ENCODE measurements at places on chromosomes 6 and 20.

- no peak for DNase-seq
These were observed 9.3 kb downstream of the COX7A2 start for GRCh38 chr6:75234126-75234865.

GRCh38 chr6:143068001-143068400, 7.3 kb downstream of the AIG1 start:
- no peak for DNase-seq

DNA sequence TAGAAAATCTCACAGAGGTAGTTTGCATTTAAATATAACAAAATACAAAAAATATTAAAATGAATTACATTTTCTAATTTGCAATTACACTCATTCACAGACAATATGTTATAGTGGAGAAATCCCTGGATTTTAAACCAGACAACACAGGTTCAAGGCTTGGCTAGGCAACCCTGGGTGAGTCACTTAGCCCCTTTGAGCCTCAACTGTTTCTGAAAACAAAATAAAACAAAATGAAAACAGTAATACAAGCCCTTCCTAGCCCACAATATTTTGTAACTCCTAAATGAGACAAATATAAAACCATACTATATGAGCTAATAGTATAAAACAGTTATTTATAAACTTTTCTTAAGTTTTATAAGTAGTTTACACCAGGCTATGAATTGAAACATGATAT, 41.0 kb downstream of the UQCC1 start:
- DNase-seq: no peak

- DNase-seq: no peak
These were observed 161.8 kb downstream of the LRFN2 start for GRCh38 chr6:40425192-40425919.

DNA sequence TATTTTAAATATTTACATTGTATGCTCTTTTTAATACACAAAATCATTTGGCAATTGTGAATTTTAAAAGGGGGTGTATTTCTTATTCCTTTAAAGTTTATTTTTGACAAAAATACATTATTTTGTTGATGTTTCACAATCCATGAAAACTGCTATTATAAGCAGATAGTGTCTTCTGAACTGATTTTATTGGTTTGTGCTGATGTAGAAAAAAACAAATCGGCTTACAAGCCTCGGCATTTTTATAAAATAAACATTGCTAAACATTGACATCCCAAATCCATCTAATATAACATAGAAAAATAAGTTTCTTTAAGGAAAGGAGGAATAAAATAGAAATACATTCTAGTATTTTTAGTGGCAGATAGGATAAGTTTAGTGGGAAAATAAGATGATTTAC, 634.7 kb downstream of the GRIK2 start:
- DNase-seq: no peak

DNA sequence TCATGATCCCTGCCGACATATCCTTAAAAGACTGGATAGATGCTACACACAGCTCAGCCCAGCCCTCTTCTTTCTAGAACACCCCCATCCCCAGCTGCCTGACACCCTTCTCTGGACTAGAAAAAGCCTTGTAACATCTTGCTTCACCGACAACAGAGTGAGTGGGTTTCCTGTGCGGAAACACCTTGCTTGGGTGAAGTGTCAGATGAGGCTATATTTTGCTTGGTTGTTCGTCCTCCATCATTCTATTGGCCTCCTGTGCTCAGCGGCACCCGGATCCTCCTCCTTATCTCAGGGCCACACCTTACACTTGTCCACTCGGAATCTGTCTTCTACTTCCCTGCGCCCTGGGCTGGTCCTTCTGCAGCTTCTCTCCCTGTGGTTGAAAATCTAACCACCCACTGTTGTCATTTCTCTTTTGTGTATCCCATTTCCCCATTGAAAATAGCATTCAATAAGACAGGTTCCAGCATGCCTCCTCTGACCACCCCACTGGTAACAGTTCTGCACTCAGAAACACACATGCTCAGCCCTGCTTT, 101.3 kb upstream of the MLN start:
- peak; percentile 51 for DNase-seq

DNA sequence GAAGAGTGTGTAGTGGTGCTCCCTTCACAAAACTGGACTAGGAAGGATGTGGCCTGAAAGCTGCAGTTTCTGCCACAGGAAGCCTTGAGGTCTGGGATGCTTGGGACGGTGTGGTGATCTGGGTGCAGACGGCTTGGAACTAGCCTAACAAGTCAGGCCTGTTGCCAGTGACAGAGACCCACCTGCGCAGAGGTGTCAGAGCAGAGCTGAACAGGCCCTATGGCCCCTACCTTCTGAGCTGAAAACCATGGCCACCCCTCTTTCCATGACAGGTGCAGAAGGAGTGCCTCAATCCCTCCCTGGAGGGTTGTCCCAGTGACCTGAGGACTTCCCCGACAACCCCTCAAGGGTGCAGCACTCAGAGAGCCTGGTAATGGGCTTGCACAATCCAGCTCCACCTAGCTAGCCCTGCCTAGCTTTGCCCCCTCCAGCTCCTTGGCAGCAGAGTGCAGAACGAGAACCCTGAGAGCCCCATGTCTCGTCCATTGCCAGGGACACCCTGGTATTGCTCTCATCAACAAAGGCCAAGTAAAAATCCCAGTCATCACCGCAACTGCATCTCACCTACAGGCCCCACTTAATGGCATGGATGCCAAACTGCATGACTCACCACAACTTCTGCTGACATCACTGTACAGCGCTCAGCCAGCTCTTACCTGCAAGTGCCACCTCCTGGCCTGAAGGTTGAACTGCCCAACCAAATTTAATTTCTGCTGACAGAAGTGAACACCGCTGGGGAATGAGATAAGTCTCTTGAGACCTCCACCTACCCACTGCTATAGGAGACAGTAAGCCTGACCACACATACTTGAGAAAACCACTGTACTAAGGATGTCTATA, 563.1 kb downstream of the TFAP2A start:
- no peak for DNase-seq

DNA sequence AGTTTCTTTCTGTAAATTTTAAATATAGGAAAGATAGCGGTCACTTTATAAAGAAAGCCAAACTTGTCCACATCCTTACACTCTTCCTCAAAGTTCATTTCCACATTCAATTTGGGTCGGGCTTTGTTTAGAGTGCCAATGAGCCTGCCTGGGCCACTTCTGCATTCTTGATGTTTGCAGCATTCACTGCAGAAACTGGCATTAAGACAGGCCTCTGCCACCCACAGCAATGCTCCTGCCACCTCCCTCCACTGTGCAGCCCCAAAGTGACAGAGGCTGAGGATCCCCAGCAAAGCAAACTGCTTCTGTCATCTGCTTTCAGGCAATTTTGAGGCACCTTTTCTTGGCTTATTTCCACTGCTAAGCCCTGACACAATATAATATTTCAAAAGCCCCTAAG, 61.2 kb downstream of the TNFAIP3 start:
- DNase-seq: no peak

- DNase-seq: no peak
These were observed 45.6 kb downstream of the EYA4 start for GRCh38 chr6:133286765-133287164.

GRCh38 chr6:2524090-2524489, 226.6 kb downstream of the MYLK4 start:
- DNase-seq: no peak

DNA sequence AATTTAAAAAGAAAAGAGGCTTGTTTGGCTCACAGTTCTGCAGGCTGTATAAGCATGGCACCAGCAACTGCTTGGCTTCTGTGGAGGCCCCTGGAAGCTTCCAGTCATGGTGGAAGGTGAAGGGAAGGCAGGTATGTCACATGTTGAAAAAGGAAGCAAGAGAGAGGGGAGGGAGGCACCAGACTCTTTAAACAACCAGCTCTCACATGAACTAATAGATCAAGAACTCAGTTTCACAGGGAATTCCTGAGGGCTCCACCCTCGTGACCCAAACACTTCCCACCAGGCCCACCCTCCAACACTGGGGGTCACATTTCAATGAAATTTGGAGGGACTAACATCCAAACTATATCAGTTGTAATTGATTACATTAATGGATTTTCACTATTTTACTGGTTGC, 127.9 kb upstream of the MLIP start:
- DNase-seq: no peak

DNA sequence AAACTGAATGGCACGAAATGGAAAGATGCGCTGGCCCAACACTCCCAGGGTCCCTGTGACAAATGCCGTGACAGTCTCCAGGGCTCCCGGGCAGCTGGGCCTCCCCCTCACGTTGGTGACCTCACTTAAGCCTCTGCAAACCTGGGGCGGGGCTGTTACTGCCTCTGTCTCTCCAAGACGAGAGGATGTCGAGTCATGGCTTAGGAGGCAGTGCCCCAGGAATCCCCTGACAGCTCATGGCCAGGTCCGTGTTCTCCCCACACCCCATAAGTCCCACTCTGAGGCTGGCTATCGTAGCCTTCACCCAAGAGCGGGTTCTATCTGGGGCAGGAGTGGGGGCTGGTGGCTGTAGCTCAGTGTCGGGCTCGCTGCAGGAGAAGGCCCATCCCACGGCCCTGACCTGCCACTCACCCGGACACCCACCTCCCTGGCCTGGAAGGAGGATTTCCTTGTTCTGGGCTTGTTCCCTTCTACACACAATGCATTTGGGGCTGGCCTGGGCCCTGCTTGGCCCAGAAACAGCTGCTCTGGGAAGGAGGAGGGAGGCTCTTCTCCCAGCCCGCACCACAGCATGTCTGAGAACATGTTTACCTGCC, 5.6 kb upstream of the RPS21 start:
- no peak for DNase-seq

- no peak for DNase-seq
These were observed 155.8 kb downstream of the TRDN start for GRCh38 chr6:123480986-123481385.

- DNase-seq: no peak
These were observed 1227.0 kb upstream of the GJE1 start for GRCh38 chr6:140905724-140906123.

GRCh38 chr20:45323731-45324130, 15.6 kb upstream of the MATN4 start:
- DNase-seq: no peak

DNA sequence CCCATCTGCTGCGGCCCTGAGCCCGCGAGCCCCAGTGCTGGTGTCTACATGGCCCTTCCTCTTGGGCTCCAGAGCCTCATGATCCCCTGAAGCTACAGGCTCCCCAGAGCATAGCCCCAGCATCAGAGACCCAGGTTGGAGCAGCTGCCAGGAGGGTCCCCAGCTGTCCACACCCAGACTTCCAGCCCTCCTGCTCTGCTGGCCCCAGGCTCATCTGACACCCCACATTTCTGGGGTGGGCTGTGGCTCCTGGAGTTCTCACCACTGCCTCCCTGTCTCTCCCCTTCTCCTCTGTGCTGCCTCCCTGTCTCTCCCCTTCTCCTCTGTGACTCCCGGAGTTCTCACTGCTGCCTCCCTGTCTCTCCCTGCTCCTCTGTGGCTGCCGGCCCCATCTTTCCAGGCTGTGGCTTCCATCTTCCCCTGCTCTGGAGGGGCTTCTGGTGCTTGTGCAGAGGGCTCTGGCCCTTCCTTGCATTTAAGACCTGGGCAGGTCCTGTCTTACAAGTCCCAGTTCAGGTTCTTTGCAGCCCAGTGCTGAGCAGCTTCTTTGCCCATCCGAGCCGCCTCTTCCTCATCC, 108.1 kb downstream of the ERMARD start:
- DNase-seq: no peak

DNA sequence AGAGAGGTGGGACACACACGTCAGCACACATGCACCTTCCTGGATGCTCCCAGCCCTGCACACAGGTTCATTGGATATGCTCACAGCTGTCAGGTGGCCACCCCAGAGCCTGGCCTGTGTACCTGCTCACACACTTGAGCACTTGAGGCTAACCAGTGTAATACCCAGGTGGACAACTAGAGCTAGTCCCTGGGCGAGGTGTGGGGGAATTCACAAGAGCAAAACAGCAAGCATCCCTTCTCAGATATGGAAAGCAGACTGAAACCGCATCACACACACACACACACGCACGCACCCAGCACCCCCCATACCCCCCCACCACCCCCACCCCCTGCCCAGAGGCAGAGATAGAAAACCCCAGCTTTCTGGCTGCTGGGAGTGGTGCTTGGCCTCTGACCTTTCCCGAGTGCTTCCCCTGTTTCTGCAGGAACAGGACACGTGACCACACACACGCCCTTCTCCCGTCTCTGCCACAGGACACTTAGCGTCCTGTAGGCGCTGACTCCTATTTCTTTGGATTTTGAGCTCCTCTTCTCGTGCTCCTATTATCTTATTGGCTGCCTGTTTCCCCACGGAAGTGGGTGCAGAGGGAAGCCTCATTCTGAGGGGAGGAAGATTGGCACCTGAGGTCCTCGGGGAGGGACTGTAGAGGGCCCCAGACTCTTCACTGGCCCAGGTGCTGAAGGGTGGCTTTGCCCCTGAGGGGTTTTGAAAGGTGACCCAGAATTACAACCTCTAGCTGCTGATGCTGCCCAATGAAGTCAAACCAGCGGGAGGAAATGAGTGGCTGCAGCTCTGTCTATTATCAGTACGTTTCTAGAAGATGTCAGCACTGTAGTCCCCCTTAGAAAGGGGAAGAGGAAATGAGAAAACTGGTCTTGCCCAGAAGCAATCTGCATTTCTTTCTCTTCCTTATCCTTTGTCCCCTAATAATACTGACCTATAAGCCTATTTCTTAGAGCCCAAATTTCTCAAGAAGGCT, 65.8 kb downstream of the SYTL3 start:
- no peak for DNase-seq

DNA sequence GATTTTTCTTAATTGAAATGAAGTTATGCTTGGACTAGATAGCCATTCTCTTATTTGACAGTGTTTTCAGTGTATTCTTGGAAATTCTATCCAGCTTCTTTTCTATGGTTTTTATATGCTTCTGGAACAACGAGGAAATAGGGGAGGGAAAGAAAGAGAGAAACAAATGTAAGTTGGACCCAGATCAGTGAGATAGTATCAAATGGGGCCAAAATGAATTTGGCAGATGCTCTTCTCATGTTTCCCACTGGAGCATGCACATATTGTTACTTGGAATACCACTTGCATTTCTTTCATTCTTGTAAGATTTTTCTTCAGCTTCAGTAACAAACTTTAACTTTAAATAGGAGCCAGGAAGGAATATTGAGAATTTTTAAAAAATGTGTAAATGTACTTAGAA, 312.3 kb downstream of the PRL start:
- no peak for DNase-seq

GRCh38 chr20:57654363-57654997, 34.3 kb upstream of the ZBP1 start:
- peak; percentile 23 for DNase-seq

GRCh38 chr20:38113401-38114325, 51.4 kb downstream of the TGM2 start:
- no peak for DNase-seq

GRCh38 chr20:58619864-58620431, 31.1 kb upstream of the STX16 start:
- DNase-seq: no peak
